ENCODE measurements at places on chromosomes 4 and X.

DNA sequence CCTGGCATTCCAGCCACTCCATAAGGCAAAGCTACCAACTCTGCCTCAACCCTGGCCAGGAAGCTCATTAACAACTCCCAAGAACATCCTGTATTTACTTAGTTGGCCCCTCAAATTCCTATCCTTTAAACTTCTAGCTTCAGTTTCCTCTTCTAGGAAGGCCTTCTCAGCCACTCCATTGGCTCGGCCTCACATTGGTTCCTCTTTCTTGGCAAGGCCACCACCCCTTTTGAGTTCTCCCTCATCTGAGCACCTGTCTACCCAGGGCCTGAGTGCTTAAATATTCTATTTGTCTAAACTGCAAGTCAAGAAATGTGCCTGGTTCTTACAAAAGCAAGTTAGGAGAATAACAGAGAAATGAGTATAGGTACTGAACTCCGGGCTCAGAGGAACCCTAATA, 10.0 kb downstream of the SMC1A start:
- DNase-seq = peak; percentile 81

DNA sequence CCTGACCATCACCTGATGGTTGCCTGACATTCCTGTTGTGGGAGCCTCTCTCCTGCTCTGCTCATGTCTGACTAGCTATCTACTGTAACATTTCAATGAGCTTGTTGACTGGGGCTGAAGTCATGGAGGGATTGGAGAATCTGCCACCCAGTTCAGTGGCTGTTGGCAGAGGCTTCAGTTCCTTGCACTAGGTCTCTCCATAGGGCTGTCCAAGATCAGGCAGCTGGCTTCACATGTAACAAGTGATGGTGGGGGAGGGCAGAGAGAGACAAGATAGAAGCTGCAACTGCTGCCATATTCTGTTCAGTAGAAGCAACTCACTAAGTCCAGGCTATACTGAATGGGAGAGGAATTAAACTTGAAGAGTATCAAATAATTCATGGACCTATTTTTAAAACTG, 14.1 kb upstream of the CCNI start:
- DNase-seq = no peak

- DNase-seq = no peak
Observed at GRCh38 chr4:139754938-139755337, 89.3 kb downstream of the MGST2 start.

DNA sequence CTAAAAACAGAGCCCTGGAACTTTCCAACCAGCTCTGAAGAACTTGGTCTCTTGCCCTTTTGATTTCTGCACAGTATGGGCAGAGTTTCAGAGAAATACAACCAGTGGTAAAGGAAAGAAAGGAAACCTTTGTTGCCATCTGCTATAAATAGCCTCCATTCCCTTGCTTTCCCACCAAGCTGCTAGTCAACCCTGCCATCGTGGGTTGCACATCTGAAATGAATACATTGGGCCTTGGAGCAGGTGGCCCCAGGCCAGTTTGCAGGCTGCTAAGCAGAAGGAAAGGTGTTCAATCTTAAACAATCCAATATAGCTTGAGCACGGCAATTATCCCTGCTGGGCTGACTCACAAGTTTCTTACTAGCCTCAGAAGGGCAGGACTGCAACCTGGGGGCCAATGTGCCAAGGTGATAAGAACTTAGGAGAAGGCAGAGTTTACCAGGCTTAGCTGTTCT, 142.5 kb downstream of the PPARGC1A start:
- DNase-seq = no peak

DNA sequence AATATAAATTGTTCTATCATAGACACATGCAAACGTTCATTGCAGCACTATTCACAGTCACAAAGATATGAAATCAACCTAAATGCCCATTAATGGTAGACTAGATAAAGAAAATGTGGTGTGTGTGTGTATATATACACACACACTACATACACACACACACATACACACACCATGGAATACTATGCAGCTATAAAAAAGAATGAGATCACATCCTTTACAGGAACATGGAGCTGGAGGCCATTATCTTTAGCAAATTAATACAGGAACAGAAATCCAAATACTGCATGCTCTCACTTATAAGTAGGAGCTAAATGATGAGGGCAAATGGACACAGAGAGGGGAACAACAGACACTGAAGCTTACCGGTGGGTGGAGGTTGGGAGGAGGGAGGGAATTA, 65.2 kb downstream of the MTHFD2L start:
- DNase-seq = no peak

DNA sequence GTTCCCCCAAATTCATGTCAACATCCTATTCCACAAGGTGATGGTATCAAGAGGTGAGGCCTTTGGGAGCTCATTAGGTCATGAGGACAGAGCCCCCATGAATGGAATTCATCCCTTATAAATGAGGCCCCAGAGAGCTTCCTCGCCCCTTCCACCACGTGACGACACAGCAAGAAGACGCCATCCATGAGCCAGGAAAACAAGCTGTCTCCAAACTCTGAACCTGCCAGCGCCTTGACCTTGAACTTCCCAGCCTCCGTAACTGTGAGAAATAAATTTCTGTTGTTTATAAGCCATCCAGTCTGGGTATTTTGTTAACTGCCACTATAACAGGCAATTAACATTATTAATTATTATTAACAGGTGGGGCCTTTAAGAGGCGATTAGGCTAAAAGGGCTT, 5.8 kb downstream of the AGA start:
- DNase-seq = no peak

GRCh38 chr4:79421483-79421882, 13.5 kb upstream of the GK2 start:
- no peak for DNase-seq

GRCh38 chr4:957581-958313, 15.6 kb downstream of the DGKQ start:
- no peak for DNase-seq

DNA sequence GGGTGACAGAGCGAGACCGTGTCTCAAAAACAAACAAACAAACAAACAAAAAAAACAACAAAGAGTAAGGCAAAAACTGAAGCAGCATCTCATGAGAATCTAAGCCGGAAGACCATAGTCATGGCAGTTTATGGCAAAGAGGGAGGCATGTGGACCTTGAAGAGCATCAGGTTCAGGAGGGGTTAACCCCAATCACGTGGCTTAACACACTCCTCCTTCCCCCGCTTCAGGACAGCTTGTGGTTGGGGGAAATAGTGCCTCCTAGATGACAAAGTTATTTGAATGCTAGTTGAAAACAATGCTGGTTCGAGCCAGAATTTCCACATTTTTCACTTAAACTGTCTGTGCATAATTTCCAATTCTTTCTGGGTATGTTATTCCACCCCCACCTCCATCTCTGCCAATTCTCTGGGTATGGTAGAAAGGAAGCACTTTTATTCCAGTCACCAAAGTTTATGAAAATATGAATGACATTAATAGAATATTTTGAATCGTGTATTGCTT, 11.7 kb upstream of the MAP7D3 start:
- no peak for DNase-seq

Measured in HL-60 (cell line).